ENCODE measurements at places on chromosomes 6 and 20.

- no peak for DNase-seq
These were observed 114.4 kb downstream of the PDSS2 start for GRCh38 chr6:107344981-107345380.

GRCh38 chr6:88908598-88909548 lies 54.5 kb downstream of the RNGTT start:
- no peak for DNase-seq

GRCh38 chr6:127131275-127131674 lies 12.8 kb downstream of the RSPO3 start:
- DNase-seq: no peak

DNA sequence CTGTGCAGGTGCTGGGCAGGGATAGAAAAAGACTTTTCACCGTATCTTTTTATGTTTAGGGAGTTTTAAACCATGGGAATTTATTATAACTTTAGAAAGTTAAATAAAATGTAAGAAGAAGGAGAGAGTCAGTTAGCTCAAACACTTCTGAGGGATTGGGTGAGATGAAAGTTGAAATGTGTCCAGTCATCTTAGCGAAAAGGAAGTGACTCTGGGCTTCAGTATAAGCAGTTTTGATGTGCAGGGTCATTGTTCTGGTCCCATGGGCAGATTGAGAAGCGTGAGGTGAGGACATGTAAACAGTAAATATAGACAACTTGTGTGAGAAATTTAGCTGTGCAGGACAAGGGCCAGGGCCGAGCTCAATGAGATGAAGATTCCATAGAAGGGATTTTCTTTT lies 66.9 kb downstream of the TOX2 start:
- no peak for DNase-seq

DNA sequence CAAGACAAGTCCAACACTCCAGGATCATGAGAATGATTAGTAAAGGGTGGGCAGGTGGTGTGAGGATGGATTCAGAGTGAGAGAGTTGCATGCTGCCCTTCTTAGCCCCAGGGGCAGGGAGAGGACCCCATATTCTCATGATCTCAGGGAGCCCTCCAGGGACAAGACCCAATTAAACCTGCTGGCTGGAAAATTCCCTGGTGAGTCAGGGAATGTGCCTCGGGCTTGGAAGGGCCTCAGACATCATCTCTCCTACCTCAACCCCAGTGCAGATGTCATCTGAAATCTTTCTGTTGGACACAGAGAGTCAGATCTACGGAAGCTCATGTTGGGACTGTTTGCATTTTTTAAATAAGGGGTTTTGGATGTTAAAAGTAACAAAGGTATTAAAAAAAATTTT lies 9.2 kb upstream of the SIRPD start:
- no peak for DNase-seq

- no peak for DNase-seq
These were observed 314.7 kb downstream of the EPM2A start for GRCh38 chr6:145420599-145420998.

GRCh38 chr20:1207293-1207878 lies 4.1 kb downstream of the C20orf202 start:
- DNase-seq: no peak

- peak; percentile 78 for DNase-seq
These were observed 15.2 kb downstream of the CTCFL start for GRCh38 chr20:57509665-57510237.

- DNase-seq: peak; percentile 29
These were observed 113.4 kb downstream of the DACT2 start for GRCh38 chr6:168206186-168206585.

DNA sequence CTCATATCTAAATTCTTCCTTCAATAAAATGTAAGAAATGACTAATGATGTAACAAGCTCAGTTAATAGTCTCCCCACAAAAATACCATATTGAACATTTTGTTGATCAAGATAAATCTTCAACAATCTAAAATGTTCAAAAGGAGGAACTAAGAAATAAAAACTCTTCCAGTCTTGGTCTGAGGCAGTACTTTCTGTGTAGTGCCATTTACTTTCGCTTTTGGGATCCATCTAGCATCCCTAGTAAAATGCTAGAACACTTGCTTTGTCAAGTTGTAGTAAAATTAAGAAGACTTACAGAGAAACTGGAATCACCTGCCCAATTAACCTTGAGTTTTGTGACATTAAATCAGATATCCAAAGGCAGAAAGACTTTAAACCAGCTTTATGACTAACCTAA lies 246.4 kb downstream of the KHDRBS2 start:
- DNase-seq: no peak

DNA sequence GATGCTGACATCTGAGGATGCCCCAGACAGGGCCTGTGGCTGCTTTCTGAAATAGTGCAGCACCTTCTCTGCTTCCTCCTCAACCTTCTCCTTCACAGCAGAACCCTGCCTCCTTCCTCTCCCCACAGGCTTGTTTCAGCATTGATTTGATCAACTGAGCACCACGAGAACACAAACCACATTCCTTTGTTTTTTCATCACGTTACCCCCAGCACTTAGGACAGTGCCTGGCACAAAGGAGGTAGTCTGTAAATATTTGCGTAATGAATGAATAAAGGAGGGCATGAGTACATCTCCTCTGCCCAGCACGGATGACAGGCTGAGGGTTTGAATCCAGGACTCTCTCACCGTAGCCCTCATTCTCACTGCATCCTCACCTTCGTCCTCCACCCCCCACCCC lies 21.3 kb upstream of the WFDC2 start:
- no peak for DNase-seq

DNA sequence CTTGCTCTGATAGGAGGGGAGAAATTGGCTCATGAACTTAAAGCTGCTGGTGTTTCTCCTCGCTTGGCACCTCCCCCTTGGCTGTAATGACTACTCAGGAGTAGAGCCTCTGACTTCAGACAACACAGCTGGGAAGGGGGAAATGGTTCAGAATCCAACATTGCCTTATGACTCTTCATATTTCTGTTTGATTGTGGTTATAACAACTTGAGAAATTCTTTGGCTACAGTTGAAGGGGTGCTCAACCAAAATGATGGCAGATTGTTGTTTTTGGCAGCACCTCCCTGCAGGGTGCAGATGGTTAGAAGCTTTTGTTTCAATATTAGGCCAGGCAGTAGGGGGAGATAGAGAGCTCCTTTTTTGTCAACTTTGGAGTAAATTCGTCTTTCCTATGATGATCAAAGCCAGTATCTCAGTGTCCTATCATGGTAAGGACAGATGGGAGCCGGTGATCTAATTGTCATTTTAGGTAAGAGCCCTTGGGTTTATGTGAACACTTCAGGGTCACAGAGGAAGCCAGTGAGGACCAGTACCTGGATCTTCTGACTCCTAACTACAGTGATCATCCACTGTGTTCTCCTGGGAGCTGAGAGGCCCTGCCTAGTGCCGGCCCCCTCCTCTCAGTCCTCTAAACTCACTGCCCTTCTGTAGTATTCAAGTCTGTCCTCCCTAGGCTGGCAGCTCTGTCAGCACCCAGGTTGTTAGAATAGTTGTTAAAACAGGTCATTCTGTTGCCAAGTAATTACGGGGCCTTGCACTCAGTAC lies 39.9 kb downstream of the RPRD1B start:
- peak; percentile 76 for DNase-seq

- no peak for DNase-seq
These were observed 83.6 kb downstream of the PFDN4 start for GRCh38 chr20:54291339-54292010.

DNA sequence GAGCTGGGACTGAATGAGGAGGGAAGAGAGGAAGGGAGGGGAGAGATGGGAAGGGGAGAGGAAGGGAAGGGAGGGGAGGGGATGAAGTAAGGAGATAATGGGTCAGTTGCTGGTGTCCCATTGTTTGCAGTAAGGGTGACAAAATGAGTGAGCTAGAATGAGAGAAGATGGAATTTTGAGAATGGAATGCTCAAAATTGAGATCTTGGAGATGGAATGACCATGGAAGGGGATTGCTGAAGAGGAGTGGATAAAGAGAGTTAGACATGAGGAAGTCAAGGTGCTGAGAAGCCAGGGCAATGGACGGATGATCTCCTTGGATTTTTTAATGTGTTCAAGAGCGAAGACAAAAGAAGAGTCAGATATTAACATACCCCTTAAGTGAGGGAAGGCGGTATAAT lies 80.5 kb upstream of the SSTR4 start:
- DNase-seq: peak; percentile 19

DNA sequence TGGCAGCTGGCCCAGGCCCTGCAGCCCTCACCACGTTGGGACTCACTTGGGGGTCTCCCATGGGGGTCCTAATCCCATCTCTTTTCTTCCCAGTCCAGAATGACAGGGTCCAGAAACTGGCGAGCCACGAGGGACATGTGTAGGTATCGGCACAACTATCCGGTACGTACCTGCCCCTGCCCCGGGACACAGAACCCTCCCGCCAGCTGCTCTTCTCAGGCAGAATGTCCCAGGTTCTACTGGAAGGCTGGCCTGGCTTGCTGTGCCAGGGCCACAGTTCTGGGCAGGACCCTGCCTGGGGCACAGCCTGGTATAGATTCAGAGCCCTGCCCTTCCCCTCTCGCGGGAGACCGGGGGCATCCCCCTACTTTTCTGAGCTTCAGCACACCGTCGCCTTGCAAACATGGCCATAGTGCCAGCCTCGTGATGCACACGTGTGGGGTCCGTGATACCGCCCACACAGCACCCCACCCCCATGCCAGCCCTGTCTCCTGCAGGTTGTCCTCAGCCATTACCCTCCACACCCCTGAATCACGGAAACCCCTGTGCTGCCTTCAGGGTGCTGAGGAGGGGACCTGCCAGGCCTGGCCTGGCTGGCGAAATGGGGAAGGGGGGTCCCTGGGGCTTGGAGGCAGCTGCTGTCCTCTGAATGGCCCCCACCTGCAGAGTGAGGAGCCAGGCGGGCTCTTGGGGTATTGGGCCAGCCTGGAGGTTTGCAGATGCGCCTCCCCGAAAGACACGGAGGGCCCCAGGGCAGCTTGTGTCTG lies 3.0 kb downstream of the OGFR start:
- DNase-seq: no peak

DNA sequence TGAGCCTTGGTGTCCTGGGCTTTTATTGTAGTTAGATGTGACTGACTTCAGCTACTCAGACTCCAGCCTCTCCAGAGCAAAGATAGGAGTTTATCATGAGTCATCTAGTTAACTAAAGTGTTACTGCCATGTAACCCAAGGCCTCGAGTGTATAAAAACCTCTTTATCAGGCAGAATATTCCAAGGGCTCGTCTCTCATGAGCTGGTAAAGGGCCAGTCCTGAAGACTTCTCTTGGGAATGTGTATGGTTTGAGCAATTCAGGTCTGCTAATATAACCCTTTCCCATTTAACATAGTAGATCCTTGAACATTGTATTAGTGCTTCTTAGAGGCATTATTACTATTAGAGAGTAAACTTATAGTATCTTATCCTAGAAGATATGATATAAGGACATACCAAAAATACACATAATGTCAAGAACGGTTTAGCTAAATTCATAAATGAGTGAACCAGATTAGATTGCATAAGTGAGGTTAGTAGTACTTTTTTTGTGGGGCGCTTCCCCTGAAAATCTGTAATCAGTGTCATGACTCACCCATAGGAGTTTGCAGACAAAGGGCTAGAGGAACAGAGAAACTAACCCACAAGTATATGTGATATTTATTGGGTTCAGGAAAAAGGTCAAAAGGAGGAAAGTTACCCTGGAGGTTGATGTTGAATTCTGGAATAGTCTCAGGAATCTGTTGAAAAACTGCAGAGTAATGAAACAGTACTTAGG lies 16.0 kb downstream of the DSE start:
- no peak for DNase-seq

DNA sequence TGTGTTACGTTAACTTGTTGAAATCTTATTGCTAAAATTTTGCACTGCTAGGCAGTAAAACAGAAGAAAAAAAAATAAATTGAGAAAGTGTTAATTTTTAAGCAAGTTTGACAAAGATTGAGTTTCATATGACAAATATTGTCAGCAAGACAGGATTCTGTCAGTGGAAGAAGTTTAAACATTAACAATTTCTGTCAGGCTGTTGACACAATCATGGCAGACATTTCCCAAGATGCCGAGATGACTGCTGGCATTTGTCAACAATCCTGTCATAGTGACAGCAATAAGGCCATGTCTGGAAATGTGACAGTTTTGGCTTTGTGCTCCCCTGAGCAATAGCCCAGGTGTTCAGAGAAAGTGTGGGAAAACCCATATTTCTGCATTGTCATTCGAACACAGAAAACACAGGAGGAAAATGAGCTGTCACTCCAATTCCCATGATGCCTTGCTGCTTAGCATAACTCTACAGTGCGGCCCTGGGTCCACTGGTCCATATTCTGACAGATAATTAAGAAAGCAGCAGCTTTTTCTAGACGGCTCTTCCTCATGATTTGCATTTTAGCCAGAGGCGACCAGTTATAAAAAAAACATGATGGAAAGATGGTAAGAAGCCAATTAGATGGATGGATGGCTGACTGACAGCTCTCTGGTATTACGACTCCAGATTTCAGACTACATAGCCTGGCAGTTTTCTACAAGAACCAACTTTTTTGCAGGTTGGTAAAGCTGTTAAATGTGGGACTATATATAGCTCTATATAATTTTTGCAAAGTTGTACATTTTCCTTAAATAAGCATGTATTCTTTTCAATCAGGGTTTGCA lies 43.6 kb upstream of the DEFB112 start:
- DNase-seq: no peak

- no peak for DNase-seq
These were observed 125.1 kb downstream of the OLIG3 start for GRCh38 chr6:137369136-137369535.

DNA sequence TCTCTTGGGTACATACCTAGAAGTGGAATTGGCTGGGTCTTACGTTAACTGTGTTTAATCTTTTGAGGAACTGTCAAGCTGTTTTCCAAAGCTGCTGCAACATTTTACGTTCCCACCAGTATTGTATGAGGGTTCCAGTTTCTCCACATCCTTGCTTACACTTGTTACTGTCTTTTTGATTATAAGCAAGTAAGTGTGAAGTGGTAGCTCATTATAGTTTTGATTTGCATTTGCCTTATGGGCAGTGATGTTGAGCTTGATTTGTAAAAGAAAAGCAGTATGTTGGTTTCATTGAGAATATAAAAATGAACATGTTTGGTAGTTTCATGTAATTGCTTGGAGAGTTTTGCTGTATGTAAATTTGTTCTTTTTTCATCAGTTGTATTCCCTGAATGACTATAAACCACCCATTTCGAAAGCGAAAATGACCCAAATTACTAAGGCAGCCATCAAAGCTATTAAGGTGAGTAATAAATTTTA lies 40.4 kb downstream of the SCAF8 start:
- DNase-seq: no peak

GRCh38 chr6:144286503-144287393 lies 1.6 kb downstream of the UTRN start:
- peak; percentile 94 for DNase-seq

Measured in endodermal cell (in vitro differentiated cells).